Caco-2 (cell line): ENCODE measurements at places on chromosomes 2 and 18.

DNA sequence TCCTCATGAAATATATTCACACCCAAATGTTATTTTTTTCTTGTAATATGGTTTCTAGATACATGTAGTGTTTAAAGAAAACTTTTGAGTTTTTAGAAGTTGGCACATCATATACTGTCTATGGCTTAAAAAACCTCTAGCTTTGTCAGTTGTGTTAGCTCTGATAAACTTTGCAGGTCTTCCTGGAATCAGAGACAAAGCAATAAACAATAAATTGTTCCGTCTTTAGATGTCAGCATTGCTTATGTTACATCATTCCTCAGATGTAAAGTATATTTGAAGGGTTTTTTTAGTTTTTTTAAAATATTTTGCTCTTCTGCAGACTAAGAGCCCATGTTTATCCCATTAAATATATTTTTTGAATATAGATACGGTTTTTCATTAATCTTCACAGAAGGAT, 145.1 kb downstream of the GPD2 start:
- DNase-seq = no peak

GRCh38 chr2:178309541-178309940, 115.2 kb downstream of the OSBPL6 start:
- no peak for DNase-seq

DNA sequence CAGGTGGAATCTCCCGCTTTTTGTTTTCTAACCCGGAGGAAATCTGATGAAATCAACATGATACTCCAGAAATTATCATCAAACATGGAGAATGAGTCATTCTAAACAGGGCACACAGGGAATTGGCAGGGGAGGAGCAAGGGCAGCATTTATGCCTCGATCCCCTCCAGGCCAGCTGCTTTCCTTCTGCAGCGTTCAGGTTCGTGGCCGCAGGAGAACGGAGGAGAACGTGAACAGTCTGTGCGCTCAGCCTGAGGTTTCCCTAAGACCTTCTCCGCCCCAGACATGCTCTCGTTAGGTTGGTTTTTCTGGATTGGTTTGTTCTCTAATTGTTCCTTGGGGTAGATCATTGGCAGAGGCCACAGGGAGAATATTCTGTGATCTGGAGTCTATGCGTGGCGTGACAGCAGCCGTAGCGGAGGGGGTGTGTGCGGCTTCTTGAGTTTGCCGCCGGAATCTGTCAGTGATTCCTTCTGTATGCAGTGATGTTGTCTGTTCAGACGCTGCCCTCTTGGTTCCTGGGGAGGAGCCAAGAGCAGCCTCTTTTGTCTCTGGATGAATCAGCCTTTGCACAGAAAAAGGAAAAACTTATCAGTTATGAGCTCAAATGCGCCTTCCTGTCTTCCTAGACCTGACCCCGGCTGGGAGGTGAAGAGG, 75.9 kb downstream of the SH3BP4 start:
- no peak for DNase-seq

DNA sequence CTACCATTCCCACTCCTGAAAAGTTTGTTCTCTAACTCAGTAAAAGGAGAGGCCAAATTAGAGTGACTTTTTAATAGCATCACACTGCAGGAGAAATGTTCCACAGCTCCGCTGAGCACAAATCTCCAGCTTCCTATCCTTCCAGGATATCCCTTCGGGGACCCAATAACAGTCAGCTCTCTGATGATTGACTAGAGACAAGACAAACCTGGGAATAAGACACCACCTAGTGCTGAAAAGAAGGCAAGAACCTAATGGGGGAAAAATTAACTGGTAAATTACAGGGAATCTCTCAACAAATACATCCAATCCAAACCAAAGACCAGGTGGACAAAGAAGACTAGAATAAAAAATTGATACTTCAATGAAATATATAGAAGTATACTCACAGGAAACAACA, 977.1 kb upstream of the SOX11 start:
- DNase-seq = no peak

GRCh38 chr2:44686561-44686960, 254.9 kb upstream of the SIX3 start:
- DNase-seq = no peak

GRCh38 chr2:218631837-218632236, 24.1 kb downstream of the PLCD4 start:
- DNase-seq = no peak

DNA sequence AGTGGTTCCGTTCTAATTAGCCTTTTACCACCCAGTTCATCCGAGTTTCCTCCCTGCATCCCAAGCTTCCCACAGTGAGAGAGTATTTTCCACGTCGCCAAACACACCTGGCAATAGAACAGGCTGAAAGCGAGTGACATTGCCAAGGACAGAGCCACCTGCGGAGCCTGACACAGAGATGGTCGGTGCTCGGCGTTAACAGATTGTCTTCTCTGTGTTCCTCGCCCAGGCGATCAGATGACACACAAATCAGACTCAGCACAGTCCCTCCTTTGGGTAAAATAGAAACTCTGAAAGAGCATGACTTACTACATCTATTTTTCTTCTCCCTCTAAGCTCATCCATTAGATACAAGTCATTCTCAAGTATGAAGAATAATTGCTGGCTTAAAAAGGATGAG, 107.7 kb downstream of the CD226 start:
- no peak for DNase-seq

GRCh38 chr2:72993147-72993932, 76.0 kb downstream of the EMX1 start:
- no peak for DNase-seq

DNA sequence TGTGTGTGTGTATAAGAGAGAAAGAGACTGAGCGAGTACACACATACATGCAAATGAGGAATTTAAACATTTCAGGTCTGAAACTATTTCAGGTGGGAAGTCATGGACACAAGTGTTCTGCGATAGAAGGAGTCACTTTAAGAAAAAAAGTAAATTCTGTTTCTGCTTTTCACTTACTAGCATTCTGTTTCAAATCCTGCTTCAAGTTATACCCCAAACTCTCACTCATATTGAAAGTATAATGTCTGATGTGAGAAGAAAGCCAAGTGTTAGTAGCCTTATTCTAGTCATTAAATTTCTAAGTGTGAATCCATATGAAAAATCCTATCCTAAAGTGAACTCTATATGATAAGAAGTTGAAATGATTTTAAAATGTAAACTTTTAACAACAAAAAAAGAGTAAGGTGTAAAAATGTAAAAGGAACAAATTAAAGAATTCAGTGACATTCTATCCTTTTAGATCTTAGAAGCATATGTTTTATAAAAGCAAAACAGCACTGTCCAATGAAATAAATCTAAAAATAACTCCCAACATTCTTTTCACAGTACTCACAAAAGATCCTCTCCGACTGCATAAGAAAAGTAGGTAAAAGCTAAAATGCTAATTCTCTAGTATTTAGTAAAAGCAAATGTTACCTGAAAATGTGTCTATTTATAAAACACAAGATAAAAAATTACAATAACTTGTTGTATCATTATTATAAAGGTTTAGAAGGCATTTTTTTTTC, 570.6 kb downstream of the ZEB2 start:
- no peak for DNase-seq

- no peak for DNase-seq
Observed at GRCh38 chr2:237892478-237892877, 33.1 kb downstream of the RAMP1 start.

DNA sequence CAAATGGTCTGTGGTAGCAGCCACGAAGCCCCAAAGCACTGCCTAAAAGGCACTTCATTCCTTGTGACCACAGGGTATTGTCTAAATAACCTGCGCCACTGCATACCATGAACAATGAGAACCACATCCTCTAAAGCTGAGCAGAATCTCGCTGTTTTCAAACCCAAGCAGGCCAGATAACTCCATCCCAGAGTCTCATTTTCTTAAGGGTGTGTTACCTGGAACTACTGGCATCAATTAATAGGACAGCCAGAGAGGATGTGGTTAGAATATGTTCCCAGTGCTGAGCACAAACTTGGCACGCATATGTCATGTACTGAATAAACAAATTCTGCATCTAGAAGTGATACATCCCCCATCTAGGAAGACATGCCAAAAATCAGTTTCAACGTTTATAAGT, 13.0 kb downstream of the VPS4B start:
- no peak for DNase-seq

- no peak for DNase-seq
Observed at GRCh38 chr2:216789081-216789480, 70.8 kb downstream of the TNP1 start.

GRCh38 chr2:230865307-230865765, 594 bp downstream of the ITM2C start:
- no peak for DNase-seq

DNA sequence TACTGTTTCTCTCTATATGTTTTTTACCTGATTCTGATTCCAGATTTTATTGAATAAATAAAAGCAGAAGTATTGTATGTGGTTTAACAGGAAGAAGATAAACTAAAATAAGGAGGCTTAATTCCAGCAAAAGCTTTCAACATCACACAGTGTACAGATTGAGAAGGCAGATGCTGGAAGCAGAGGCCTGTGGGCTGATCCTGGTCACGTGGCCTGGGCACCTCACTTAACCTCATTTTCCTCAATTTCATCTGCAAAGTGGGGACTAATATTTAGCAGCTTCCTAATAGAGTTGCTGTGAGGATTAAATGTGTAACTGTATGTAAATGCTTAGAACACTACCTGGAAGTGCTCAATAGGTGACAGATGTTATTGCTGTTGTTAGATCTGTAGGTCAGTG, 58.0 kb downstream of the CDCA7 start:
- no peak for DNase-seq

DNA sequence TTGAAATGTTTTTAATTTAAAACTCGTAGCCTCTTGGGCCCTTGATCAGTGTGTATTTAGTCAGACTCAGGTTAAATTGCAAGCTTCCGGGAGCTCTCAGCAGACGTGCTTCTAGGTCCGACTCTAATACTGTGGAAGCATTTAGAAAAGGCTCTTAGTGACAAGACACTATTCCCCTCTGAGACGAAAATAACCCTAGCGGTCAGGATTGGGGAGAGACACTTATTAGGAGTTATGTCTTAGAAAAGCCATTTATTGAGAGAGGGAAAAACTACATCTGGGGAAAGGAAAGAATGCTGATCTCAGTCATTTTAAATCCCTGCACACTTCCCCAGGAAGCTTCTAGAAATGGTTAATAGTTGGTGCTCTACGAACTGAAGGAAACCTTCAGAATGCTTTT, 110.5 kb upstream of the NCK2 start:
- DNase-seq = no peak

DNA sequence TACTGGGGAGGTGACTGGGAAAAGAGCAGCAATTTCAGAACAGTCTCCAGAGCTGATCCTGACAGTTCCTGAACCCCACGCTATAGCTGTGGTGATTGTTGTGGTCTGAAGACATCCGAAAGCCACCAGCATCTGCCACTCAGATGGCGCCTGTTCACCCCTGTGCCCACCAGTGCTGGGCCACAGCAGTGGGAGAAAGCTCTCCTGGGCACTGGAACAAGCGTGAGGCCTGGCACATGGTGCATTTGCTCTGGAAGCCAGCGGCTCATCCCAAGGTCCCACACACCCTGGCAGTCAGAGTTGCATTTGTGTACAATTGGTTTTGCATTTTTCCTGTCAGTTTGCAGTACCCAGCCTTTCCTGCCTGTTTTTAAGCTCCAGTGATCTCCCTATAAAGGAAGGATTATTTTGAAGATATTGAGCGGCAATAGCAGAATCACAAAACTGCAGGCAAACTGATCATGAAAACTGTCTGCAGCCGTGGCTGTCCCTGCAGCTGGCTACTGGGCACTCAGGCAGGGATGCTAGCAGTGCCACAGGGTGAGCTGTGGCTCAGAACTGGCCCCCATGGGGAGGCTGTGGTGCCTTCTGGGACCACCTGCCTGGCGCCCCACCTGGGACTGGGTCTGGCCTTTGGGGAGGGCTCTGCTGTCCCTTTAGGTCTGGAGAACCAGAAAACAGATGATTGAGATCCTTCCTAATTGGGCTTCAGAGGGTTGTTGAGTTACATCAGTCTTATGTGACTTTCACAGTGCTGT, 30.1 kb downstream of the IMPA2 start:
- no peak for DNase-seq

GRCh38 chr18:13036622-13037320, 45.6 kb downstream of the CEP192 start:
- no peak for DNase-seq

DNA sequence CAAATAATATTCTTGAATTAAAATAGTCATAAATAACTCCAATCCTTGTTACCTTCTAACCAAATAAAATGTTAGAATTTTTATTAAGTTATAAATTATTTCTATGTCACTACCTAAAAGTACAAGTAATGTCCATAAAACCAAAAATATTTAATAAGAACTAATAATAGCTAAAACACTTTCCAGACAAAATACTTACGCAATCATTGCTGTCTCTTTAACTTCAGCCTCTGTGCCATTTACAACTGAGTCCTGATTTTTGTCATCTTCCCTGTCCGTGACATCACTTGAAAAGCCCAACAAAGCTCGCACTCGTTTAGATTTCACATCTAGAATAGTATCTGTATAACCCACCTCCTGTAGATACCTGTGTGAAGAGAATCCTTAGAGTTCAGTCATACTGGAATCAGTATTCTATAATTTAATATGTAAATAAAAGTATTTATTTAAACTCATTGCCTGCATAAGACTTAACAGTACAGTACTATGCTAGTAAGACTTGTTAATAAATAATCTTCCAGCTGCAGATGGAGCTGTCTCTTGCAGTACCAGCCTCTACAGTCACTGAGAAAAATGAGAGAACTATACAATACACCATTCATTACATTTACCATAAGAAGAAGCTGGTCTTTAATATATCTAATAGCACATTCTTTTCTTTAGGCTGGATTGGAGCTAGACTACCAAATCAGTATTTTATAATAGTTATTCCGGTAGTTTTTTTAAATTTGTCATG, 63.8 kb downstream of the STRN start:
- no peak for DNase-seq

GRCh38 chr2:25829377-25829704, 48.9 kb downstream of the ASXL2 start:
- no peak for DNase-seq

- no peak for DNase-seq
Observed at GRCh38 chr2:133653056-133653455, 84.8 kb upstream of the NCKAP5 start.
